HCT116 (cell line): ENCODE measurements at places on chromosomes 3 and 15.

DNA sequence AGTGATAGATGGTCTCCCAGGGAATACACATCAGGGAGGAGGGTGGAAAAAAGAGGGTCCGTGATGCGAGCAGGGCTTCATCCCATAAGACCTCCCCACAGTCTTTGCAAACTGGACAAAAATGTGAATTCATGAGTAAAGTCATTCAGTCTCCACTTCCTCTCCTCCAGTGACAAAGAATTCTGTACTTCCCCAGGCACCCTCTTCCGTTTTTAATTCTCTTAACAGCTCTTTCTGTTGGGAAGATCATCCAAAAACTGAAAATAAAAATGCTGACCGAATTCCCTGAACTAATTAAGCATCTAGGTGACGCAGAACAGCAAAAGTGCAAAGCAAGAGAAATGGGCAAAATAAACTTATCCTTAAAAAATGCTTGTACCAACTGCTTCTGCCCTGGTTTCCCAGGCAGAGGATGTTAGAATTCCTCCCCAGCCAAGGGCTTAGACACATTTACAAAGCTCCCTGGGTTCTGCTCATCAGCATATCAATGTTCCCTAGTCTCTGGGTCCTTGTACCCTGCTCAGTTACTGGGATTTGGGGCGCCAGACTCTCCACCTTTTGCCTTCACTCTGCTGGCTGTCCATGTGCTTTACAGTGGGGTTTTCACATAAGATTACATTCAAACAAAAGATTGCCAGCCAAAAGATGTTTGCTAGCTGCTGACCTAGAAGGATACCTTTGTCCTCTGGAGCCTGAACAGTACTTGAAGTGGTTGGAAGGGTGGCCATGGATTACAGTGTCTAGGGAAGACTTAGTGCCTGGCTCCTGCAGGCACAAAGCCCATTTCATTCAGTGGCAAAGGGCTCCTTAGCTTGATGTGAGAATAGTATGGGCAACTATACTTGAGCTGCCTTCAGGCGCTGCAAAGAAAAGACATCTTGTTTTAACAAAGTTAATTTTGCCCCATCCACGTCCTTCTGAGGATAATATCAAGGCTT is 69.4 kb downstream of the ARNT2 start:
- H3K4me3 ChIP-seq = no peak overlapping the region
- H3K27ac ChIP-seq = no peak overlapping the region
- no peak for DNase-seq

DNA sequence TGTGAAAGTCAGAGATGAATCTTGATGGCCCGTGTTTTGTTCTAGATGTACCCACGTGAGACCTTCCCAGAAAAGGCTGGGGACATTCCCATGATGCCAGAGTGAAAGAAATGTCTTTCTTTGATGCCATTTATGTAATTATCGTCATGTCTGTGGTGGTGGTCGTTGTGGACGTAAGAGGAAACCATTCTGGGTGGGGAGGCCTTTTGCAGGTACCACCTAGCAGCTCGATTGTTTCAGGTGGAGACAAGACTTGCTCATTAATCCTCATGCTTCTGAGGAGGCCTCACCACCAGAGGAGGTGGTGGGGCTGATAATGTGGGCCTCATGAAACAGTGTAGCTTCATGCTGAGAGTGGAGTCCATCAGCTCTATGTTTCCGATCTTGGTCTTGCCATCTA is 58.1 kb upstream of the USP3 start:
- H3K36me3 ChIP-seq = no peaks in the 10 kb centered on the region
- H3K4me1 ChIP-seq = no peaks in the 10 kb centered on the region
- DNase-seq = no peak
- H3K27me3 ChIP-seq = 0 out of 2 replicates have a peak, but pooled peaks cover 6% of the 10 kb centered on the region
- H3K4me3 ChIP-seq = no peak overlapping the region

DNA sequence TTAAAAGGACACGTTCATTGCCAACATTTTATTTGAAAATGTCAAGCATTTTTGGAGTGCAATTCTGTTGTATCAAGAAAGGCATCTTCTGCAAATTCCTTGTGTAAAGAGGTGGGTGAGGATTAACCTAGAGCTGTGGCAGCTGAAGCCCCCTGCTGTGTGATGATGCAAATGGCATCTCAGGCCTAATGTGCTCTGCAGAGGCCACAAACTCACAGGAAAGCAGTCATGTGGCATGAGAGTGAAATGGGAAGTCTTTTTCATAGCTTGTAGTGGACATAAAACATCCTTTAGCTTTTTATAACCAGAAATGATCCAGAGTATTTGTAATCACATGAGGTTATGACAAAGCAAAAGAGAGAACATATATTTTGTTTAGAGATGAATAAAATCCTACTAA is 6.4 kb downstream of the CADM2 start:
- no peak overlapping the region for H3K27ac ChIP-seq
- DNase-seq = no peak
- H3K4me3 ChIP-seq = no peak overlapping the region
- no peaks in the 10 kb centered on the region for H3K36me3 ChIP-seq
- no peaks in the 10 kb centered on the region for H3K4me1 ChIP-seq

- no peaks in the 10 kb centered on the region for H3K27me3 ChIP-seq
- no peaks in the 10 kb centered on the region for H3K36me3 ChIP-seq
- peaks cover 7% of the 10 kb centered on the region; the same call in 1 of the 2 replicates for H3K4me1 ChIP-seq
- no peak overlapping the region for H3K4me3 ChIP-seq
- H3K27ac ChIP-seq = no peak overlapping the region
- DNase-seq = no peak
Observed at GRCh38 chr15:95872366-95872771, 458.1 kb upstream of the NR2F2 start.

- no peak for DNase-seq
- no peak overlapping the region for H3K4me3 ChIP-seq
- no peaks in the 10 kb centered on the region for H3K36me3 ChIP-seq
- H3K27ac ChIP-seq = no peak overlapping the region
- H3K27me3 ChIP-seq = peaks cover 7% of the 10 kb centered on the region; the same call in 1 of the 2 replicates
Observed at GRCh38 chr15:93460717-93461116, 371.7 kb upstream of the RGMA start.

- peak; percentile 8 for DNase-seq
- no peaks in the 10 kb centered on the region for H3K36me3 ChIP-seq
- H3K27me3 ChIP-seq = peaks cover 5% of the 10 kb centered on the region; the same call in 1 of the 2 replicates
- no peaks in the 10 kb centered on the region for H3K4me1 ChIP-seq
Observed at GRCh38 chr3:127374086-127375010, 86.5 kb upstream of the PRR20G start.

- no peak overlapping the region for H3K4me3 ChIP-seq
- H3K36me3 ChIP-seq = no peaks in the 10 kb centered on the region
- peaks cover 8% of the 10 kb centered on the region for H3K4me1 ChIP-seq
- DNase-seq = no peak
- H3K27ac ChIP-seq = no peak overlapping the region
Observed at GRCh38 chr3:150251187-150252062, 156.7 kb upstream of the TSC22D2 start.

- no peaks in the 10 kb centered on the region for H3K36me3 ChIP-seq
- H3K4me1 ChIP-seq = no peaks in the 10 kb centered on the region
- DNase-seq = no peak
- no peak overlapping the region for H3K4me3 ChIP-seq
- H3K27ac ChIP-seq = no peak overlapping the region
Observed at GRCh38 chr3:98722389-98722788, 40.8 kb upstream of the ST3GAL6 start.

GRCh38 chr3:127964053-127964452 is 49.0 kb downstream of the KBTBD12 start:
- no peaks in the 10 kb centered on the region for H3K36me3 ChIP-seq
- H3K4me1 ChIP-seq = 0 out of 2 replicates have a peak, but pooled peaks cover 3% of the 10 kb centered on the region
- no peak overlapping the region for H3K4me3 ChIP-seq
- no peak overlapping the region for H3K27ac ChIP-seq

GRCh38 chr3:111070772-111071256 is 802 bp upstream of the NECTIN3 start:
- no peaks in the 10 kb centered on the region for H3K27me3 ChIP-seq
- peak overlapping the region; percentile 89 for H3K4me3 ChIP-seq
- H3K36me3 ChIP-seq = no peaks in the 10 kb centered on the region
- peaks cover 7% of the 10 kb centered on the region for H3K4me1 ChIP-seq
- peak overlapping the region; percentile 96 for H3K27ac ChIP-seq

- H3K4me1 ChIP-seq = no peaks in the 10 kb centered on the region
- H3K27ac ChIP-seq = no peak overlapping the region
- no peaks in the 10 kb centered on the region for H3K36me3 ChIP-seq
- no peak for DNase-seq
Observed at GRCh38 chr3:118000219-118000618, 1034.4 kb downstream of the IGSF11 start.

GRCh38 chr15:60372756-60373155 is 25.0 kb downstream of the ANXA2 start:
- H3K36me3 ChIP-seq = peaks cover 57% of the 10 kb centered on the region
- H3K4me1 ChIP-seq = peaks cover 87% of the 10 kb centered on the region
- H3K27me3 ChIP-seq = no peaks in the 10 kb centered on the region
- DNase-seq = no peak
- no peak overlapping the region for H3K4me3 ChIP-seq

DNA sequence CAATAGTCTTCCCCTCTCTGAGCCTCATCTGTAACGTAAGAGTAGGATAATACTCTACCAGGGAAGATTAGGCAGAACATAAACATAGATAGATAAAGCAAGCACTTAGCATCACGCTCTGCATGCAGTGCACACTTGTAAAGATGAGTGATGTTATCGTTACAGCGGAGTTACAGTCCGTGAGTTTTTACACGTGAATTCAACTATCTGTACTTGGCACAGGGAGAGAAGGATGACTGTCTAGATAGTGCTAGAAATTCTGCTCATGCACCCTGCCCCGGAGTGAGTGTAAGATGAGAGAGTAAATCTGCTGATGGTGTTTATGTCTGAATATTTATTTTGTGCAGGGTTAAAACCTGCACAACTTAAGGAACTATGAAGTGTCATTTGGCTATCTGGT is 35.8 kb downstream of the HAPLN3 start:
- H3K4me3 ChIP-seq = no peak overlapping the region
- H3K27ac ChIP-seq = no peak overlapping the region
- no peak for DNase-seq
- H3K27me3 ChIP-seq = peaks cover 32% of the 10 kb centered on the region
- no peaks in the 10 kb centered on the region for H3K4me1 ChIP-seq

DNA sequence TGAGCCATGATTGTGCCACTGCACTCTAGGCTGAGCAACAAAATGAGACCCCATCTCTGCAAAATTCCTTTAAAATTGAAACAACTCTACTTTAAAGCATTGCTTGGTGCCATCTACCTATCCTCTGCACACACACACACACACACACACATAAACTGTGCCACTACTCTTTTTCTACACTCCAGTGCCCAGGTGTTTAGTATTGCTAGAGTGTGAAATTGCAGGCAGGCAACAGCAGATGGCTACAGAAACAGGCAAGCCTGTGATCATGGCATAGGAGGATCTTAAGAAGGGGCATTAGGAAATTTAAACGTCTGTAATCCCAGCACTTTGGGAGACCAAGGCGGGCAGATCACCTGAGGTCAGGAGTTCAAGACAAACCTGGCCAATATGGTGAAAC is 39.0 kb downstream of the SIDT1 start:
- no peaks in the 10 kb centered on the region for H3K4me1 ChIP-seq
- no peak for DNase-seq
- H3K27me3 ChIP-seq = no peaks in the 10 kb centered on the region
- no peak overlapping the region for H3K27ac ChIP-seq
- no peak overlapping the region for H3K4me3 ChIP-seq

DNA sequence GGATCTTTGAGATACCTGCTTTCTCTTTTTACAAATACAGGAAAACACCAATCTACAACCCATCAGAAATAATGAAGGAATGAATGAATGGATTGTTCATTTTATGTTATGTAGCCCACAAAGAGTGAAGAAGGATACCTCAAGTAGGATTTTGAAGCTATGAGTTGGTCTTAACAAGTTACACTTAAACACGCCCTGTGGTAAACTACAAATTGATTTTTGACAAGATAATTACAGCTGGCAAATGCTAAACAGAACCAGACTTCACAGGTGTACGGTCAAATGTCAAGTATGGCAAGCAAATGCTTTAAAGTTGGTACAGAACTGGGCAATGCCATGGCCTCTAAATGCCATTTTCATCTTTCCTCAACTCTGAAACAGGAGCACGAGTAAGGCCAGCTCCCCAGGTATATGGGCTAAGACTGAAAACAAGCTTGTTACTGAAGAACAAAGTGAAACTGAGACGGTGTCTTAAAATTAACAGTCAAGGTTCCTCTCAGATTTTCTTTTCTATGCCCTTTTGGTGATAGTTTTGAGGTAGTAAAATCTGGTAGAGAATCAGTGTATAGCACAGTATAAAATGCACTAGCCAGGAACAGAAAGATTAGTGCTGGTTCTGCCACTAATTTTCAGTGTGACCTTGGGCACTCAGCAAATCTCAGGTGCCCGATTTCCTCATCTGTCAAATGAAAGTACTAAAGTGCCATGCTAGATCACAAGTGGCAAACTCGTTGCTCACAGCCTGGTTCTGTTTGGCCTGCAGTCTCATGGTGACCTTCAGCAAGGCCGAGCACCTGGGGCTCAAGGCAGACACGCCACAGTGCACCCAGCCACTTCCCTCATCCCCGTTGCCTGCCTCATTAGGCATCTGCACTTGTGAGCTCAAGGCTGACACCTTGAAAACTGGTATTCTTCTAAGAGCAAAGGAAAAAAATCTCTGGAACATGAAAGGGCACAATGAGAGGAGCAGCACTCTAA is 9.5 kb downstream of the RUVBL1 start:
- H3K27ac ChIP-seq = no peak overlapping the region
- H3K4me3 ChIP-seq = no peak overlapping the region
- peaks cover 44% of the 10 kb centered on the region for H3K36me3 ChIP-seq
- no peaks in the 10 kb centered on the region for H3K27me3 ChIP-seq
- H3K4me1 ChIP-seq = peaks cover 17% of the 10 kb centered on the region

- no peak overlapping the region for H3K27ac ChIP-seq
- no peak for DNase-seq
- no peak overlapping the region for H3K4me3 ChIP-seq
- H3K4me1 ChIP-seq = no peaks in the 10 kb centered on the region
- H3K27me3 ChIP-seq = no peaks in the 10 kb centered on the region
Observed at GRCh38 chr3:175948041-175948440, 1088.9 kb downstream of the NAALADL2 start.

GRCh38 chr3:142152384-142152783 is 3.0 kb upstream of the TFDP2 start:
- DNase-seq = no peak
- H3K4me3 ChIP-seq = no peak overlapping the region
- peaks cover 7% of the 10 kb centered on the region for H3K4me1 ChIP-seq
- H3K27ac ChIP-seq = no peak overlapping the region
- H3K36me3 ChIP-seq = no peaks in the 10 kb centered on the region

DNA sequence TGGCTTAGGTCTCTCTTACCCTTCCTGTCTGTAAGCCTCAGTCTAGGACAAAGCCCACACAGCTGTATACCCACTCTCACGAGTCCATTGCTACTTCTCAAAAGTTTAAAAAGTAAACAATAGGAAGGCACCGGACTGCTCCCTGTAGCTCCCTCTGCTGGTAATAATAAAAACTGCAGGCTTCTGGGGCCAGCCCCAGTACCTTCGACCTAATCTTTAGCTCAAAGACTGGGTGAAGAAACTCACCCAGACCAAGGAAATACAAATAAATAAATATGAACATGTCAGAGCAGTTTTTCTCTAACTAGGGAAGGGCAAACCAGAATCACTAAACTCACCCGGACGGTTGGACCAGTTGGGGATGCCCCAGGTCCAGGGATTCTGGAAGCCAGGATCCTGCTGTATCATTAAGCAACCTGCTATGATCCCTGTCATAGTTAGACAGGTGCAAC is 5.0 kb downstream of the FAM219B start:
- H3K4me3 ChIP-seq = no peak overlapping the region
- peaks cover 6% of the 10 kb centered on the region; the same call in 1 of the 2 replicates for H3K4me1 ChIP-seq
- no peak overlapping the region for H3K27ac ChIP-seq
- no peaks in the 10 kb centered on the region for H3K27me3 ChIP-seq
